ENCODE measurements at places on chromosomes 1 and 21.
A peak's percentile ranks its signal among the peaks of the same experiment; 100 is the strongest.

- no peak for DNase-seq
Measured at GRCh38 chr1:6688757-6689156, 12.9 kb downstream of the DNAJC11 start.

GRCh38 chr1:179871940-179872339 lies 5.7 kb downstream of the TOR1AIP2 start:
- DNase-seq: no peak

GRCh38 chr1:39154553-39155421 lies 49.7 kb upstream of the MACF1 start:
- DNase-seq: no peak

GRCh38 chr1:223745731-223746130 lies 33.4 kb downstream of the CAPN2 start:
- DNase-seq: no peak

- no peak for DNase-seq
Measured at GRCh38 chr1:37724575-37724974, 32.3 kb downstream of the CDCA8 start.

GRCh38 chr1:40921522-40921921 lies 58.0 kb upstream of the CTPS1 start:
- no peak for DNase-seq

GRCh38 chr1:231690059-231690458 lies 63.5 kb downstream of the DISC1 start:
- DNase-seq: no peak

DNA sequence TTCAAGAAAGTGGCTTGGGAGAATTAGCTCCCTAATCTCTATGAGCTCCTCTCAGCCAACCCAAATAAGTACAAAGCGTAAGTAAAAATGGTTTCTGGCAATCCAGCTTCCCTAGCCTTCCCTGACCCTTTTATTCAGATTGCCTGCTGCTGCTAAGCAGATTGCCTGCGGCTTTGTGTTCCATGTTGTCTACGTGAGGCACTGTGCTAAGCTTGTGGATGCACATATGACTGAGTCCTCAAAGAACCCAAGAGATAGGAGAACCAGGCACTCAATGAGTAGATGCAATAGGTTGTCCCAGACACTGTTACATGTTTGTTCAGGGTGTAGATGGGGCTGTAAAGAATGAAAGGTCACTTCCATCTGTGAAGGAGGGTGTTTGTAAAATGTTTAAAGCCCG lies 6.3 kb upstream of the OSBPL9 start:
- no peak for DNase-seq

DNA sequence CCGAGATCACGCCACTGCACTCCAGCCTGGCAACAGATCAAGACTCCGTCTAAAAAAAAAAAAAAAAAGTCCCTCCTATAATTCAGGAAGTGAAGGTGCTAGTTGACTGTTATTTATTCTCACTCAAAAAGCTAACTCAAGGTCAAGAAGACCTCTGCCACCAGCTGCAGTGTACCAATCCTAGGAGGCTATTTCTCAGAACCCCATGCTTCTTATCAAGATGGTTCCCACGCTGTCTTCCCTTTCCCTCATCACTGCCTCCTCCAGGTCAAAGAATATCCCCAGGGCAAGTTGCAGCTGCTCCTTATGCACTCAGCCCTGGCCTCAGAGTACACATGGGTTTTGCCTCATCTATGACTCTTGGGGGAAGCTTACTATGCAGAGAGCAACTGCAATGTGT lies 53.6 kb downstream of the RERE start:
- no peak for DNase-seq

- DNase-seq: no peak
Measured at GRCh38 chr1:198880818-198881597, 242.2 kb downstream of the PTPRC start.

GRCh38 chr1:9960706-9961562 lies 17.7 kb downstream of the NMNAT1 start:
- no peak for DNase-seq

- DNase-seq: no peak
Measured at GRCh38 chr21:34843562-34843961, 174.8 kb downstream of the CLIC6 start.

GRCh38 chr1:169287280-169287679 lies 80.3 kb downstream of the NME7 start:
- no peak for DNase-seq

- DNase-seq: no peak
Measured at GRCh38 chr1:71882226-71882625, 400.1 kb downstream of the NEGR1 start.

- DNase-seq: no peak
Measured at GRCh38 chr1:229563241-229563640, 4.7 kb upstream of the ABCB10 start.

GRCh38 chr1:202010180-202011015 lies at the start of gene ELF3:
Gene ELF3, plus strand, starts transcription at chr1:202010587. Its CDS starts 550 bp downstream, at chr1:202011137.
- no peak for DNase-seq

GRCh38 chr1:209038316-209038715 lies 545.2 kb upstream of the CAMK1G start:
- DNase-seq: no peak

- no peak for DNase-seq
Measured at GRCh38 chr1:232999956-233000625, 49.7 kb downstream of the NTPCR start.

- DNase-seq: no peak
Measured at GRCh38 chr21:41152147-41152546, 15.8 kb upstream of the BACE2 start.

GRCh38 chr1:177385760-177386698 lies 215.3 kb downstream of the BRINP2 start:
- no peak for DNase-seq

- no peak for DNase-seq
Measured at GRCh38 chr1:209696673-209697072, 8.0 kb upstream of the HSD11B1 start.

DNA sequence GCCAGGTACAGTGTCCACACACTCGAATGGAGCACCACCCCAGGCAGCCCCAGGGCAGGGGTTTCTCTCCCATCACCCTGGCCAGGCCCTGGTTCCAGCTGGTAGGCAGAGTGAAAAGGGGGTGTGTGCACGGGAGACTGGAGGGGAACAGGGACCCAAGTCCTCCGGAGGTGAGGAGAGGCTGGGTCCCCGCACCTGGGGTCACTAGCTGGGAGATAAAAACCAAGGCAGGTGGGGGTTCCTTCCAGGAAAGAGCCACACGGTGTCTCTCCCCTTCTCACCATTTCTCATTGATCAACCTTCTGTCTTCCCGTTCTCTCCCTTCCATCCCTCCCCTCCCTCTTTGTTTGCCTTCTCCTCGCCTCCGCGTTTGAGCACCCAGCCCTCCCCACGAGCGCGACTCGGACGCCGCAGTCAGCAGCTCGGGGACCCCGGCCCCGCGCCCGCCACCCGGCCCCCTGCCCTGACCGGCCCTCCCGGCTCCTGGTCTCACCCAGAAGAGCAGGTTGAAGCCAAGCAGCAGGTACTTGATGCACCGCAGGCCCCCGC lies 358 bp downstream of the TSPAN2 start:
- DNase-seq: no peak

GRCh38 chr1:66339944-66340343 lies 194.0 kb upstream of the SGIP1 start:
- no peak for DNase-seq

DNA sequence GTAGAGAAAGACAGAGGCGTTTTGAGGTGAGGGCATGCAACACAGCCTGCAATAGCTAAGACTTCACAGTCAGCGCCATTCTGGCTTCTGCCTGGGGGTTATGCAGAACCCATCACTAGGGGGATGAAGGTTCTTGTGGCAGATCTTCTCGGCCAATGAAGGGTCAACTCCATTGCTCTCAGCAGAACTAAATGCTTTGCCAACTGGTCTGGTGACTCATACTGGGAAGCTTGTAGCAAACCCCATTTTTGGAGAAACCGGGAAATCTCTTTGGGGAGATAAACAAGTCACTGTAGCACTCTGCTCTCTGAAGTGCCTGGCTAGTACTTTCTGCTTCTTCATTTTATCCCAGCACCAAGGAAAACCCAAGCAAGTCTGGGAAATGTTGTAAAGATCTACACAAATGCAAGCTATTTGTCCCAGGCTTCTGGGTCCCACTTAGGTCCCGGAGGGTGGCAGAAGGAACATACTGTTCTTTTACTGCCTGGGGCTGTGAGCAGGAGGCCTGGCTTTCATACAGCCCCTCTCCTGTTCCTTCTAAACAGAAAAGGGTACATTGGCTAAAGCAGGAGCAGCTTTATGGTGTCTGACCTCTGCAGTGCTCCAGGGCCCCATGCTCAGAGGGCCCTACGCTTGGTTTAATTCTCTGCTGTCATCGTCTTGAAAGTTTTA lies 28.8 kb downstream of the SHISA4 start:
- DNase-seq: no peak

DNA sequence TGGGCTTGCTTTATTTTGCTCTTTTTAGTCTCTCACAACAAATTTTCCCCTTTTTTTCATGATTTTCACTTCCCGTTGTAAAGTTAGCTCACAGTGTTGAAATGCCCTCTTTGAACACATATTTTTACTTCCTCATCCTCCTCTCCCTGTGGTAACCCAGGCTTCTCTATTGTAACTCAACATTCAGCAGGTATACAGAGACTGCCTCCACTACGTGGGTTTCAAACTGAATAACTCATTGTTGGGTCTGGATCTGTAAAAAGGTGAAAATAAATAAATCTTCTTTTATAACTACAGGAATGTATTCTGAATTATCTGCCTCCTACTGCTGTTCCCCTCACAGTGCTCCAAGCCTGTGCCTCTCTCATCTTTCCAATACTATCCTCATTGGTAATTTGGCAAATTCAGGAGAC lies 166.4 kb downstream of the RUNX1 start:
- no peak for DNase-seq

- peak; percentile 24 for DNase-seq
Measured at GRCh38 chr1:192571668-192572067, 3.9 kb upstream of the RGS1 start.

DNA sequence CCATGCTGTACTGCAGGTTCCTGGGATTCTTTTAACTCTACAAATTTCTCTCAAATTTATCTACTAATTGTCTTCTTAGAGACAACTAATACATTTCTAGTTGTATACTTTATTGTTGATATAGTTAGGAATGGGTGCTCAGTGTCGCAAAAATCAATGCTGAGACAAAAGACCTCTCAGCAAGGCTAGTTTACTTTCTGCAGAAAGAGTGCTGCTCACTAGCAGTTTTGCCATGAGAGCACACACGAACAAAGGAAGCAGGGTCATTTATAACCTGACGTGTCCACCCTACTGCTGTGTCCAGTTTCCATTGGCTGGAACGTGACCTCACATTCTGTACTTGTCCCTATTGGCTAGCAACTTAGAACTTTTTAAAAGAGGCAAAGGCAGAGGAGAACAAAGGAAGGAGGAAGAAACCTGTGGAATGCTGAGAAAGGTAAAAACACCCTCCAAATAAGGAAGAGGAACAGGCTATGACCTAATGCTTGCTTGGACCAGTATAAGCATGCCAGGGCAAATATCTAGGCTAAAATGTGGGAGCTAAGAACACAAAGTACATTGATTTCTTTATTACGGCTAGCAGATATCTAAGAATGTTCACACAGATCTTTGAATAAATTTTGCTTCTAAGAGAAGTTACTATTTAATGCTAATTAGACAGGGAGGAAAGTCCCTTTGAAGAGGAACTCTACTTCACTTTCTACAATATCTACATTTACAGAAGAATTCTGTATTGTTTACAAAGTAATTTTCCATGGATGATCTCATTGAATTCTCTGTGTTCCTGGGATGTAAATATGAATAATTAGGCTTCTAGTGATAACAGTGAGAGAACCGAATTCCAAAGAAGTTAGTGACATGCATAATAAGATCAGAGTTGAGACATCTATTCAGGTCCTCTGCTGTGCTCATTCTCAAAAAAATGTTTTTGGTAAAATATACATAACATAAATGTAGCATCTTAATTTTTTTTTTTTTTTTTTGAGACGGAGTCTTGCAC lies 86.0 kb upstream of the MAP10 start:
- DNase-seq: no peak

DNA sequence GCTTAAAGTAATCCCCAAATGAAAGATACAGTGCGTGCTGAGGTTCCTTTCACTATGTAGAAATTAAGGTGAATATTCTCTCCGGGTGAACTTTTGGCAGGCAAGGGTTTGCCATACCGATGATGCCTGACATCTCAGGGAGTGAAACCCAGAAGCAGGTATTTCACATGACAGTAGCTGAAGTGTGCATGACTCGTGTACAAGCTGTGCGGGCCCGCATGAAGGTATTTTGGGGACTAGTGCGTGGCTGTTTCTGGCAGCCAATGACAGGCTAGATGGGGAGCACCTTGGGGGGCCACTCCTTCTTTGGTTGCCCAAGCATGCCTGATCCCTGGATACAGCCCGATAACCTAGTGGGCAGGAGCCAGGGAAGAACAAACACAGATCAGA lies 569.0 kb downstream of the SMYD3 start:
- DNase-seq: no peak

DNA sequence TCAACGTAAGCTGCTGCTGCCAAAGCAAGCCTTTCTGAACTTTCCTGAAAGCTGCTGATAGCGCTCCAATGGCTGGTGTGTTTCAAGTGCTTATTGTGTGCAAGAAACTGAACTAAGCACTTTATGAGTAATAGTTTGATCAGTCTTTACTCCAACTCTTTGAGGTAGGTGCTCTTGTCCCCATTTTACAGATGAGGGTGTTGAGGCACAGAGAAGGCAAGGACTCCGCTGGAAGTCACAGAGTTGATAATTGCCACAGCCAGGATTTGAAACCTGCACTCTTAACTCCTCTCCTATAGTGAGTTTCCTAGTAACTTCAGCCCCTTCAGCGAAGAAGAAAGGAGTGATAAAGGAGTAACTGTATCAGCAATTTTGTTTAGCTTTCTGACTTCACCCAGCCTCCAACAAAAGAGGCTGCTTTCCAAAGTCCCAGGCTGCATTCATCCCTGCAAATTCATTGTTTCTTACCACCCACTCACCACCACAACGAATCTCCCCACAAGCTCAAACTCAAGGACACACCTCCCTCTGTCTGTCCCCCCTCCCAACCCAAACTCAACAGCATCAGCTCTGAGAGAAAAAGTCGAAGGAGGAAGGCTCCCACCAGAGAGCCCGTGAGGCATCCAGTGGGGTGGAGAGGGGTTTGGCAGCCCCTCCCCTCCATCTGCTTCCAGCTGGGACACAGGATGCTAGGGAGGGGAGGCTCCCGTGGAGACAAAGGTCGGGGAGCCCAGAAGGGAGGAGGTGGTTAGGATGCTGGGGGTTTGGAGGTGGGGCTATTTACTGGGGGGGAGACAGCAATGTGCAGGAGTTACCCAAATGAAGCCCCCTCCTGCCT lies 139.6 kb downstream of the NAV1 start:
- DNase-seq: no peak

DNA sequence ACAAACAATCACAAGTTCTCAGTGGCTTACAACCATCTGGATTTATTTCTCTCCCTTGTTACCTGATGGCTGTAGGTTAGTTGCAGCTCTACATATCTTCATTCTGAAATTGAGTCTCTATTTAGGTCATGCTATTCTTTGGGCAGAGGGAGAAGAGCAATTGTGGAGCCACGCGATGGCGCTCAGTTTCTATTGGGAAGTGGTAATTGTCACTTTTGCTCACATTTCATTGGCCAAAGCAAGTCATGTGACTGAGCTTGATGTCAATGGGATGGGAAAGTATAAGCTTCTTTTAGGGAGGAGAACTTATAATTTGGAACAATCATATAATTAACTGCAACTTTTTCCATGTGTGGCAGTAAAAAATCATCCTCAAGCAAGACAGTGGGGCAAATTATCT lies 166.5 kb downstream of the LMO4 start:
- DNase-seq: no peak

GRCh38 chr1:239392271-239392670 lies 5.9 kb downstream of the CHRM3 start:
- no peak for DNase-seq
